ENCODE measurements at places on chromosomes 5 and 9. TPM values are rescaled to one million over a fixed set of nuclear protein-coding genes. Genes with fewer than 3 reads are reported as not detected.

Gene ZNG1F
- total RNA-seq: 2.8 TPM

Gene ZNF367
- 45.4 TPM for total RNA-seq

Gene MCTP1
- 15.9 TPM for total RNA-seq

Gene PKD2L2
- not detected for total RNA-seq

Gene RASEF
- 0.16 TPM for total RNA-seq

Gene RNF208
- total RNA-seq: not detected

Gene FYB1
- 0.34 TPM for total RNA-seq

Gene BRINP1
- not detected for total RNA-seq

Gene LHX3
- total RNA-seq: not detected

GRCh38 chr5:143051244-143052058, 281.3 kb downstream of the ARHGAP26 start:
- DNase-seq: no peak

GRCh38 chr9:129341171-129341986, 163.3 kb upstream of the IER5L start:
- no peak for DNase-seq

DNA sequence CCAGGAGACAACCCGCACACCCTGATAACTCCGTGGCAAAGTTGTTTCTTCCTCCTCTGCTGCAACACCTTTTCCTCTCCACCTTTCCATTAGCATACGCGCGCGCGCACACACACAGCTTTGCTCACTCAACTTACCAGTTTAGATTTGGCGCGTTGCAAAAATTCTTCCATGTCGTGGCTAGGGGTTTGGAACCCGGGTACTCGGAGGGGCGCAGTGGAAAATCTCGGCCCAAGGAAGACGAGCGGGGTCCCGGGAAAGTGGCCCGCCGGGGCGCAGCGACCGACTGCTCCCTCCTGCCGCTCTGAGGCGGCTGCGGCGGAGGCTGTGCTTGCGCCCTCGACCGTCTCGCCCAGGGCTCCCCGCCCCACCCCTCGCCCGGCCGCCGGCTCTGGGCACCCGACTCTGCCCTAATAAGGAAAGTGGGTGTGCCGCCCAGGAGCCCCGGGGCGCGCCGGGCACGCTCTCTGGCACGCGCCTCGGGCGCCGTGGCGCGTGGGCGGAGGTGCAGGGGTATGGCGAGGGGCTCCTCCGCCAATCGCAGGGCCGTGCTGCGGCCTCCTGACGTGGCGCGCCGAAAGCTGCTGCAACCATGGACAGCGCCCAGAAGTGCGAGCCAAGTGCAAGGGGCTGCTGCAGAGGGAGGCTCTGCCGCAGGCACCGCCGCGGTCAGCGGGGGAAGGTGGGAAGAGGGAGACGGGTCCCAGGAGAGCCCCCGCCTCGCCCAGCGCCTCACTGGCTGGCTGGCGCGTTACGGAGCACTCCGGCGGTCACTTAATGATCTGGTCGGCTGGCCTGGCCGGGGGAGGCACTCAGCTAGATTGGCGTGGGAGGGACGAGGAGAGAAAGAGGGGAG, at the start of gene PRUNE2:
TSS of gene PRUNE2 (minus strand) at position 324 of the 856 bp plus-strand sequence. CDS start at position 173, 151 bp downstream.
- peak; percentile 69 for DNase-seq

DNA sequence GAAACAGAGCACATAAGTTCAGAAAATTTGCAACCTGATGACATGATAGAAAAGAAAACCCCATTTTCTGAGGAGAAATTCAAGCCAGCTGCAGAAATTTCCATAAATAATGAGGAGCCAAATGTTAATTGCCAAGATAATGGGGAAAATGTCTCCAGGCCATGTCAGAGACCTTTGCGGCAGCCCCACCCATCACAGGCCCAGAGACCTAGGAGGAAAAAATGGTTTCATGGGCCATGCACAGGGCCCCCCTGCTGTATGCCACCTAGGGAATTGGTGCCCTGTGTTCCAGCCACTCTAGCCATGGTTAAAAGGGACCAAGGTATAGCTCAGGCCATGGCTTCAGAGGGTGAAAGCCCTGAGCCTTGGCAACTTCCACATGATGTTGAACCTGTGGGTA, 118.1 kb downstream of the NR2F1-AS1 start:
- DNase-seq: no peak

DNA sequence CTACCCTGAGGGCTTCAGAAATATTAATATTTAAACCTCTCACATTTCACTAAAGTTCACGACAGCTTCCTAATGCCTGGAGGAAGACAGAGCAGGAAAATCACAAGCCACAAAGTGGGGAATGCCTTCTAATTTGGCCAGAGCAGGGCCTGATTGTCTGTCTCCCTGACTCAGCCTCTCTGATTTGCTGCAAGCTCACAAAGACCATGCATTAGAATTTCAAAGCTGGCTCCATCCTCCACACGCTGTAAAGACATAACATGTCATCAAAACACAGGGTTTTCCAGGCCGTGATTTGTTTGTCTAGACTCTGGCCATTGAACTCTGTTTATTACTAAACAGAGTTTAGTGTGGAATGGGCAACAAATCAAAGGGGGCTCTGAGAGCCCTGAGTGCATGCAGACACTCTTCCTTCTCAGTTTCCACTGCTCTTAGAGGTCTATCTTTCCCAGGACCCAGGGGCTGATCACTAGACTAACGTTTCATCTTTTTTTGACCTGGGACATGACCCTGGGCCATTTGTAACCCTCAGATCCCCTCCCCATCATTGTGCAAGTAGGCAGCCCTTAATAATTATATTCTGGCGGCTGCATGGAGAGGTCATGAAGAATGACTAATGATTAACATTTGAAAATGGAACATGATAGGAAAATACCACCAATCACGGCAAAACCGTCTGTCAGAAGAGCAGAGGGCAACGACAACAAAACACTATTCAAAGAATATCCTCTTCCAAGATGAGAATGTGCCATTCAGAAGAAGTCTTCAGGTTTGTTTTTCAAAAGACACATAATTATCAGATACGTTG, 140.2 kb downstream of the ENC1 start:
- DNase-seq: no peak

- DNase-seq: peak; percentile 71
Observed at GRCh38 chr9:94802793-94803192, 76.3 kb downstream of the AOPEP start.

DNA sequence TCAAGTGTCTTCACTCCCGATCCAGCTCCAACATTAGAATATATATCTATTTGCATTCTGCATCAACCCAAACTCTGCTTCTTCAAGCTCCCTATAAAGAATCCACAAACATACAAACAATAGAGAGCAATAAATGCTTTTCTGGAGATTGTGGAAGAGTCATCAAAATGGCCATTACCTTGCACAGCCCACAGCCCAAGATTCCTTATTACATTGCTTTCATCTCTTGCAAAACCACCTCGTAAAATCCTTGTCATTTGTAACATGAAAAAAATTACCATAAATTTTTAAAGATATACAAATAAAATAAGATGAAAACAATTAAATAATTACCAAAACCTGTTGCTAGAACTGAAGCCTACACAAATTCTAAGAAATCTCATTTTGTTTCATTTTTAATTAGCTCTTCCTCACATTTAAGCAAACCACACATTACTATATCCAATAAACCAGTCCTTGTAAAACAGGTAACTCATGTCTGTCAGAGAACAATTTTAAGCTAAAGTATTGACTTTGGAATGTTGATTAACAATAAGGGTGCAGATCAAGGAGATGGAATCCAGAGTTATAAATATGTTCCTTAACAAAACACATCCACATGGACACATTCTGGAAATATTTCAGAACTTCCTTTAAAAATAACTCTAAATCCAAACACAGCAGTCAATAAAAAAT, 7.1 kb downstream of the SPINK9 start:
- no peak for DNase-seq

DNA sequence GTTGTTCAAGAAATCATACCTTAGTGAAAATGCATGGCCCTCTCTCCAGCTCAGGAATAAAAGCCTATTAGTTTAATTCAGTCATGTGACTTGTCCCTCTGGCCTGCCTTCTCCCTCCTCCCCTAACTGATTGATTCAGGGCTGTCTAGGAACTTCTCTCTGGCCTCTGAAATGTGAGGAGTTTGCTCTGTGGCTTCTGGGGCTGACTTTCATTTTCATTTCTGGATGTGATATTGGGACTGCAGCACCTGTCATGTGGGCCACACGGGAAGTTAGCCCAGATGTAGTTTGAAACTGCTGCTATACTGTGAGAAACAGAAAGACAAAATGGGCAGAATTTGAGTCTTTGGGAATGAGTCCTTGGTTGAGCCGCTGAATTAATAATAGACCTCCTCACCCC, 44.8 kb downstream of the PARP8 start:
- DNase-seq: no peak

GRCh38 chr9:101421653-101422065, 13.9 kb downstream of the ALDOB start:
- no peak for DNase-seq

DNA sequence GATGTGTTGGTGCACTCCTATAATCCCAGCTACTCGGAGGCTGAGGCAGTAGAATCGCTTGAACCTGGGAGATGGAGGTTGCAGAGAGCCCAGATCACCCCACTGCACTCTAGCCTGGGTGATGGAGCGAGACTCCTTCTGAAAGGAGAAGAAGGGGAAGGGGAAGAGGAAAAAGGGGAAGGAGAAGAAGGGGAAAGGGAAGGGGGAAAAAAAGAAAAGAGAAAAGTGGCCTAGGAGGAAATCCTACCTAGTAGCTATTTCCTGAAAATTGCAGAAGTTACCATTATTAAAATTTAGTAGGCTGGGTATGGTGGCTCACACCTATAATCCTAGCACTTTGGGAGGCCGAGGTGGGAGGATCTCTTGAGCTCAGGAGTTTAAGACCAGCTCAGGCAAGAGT, 67.4 kb downstream of the ARRDC3 start:
- DNase-seq: no peak

- DNase-seq: no peak
Observed at GRCh38 chr5:16685069-16685468, 68.3 kb upstream of the RETREG1 start.

DNA sequence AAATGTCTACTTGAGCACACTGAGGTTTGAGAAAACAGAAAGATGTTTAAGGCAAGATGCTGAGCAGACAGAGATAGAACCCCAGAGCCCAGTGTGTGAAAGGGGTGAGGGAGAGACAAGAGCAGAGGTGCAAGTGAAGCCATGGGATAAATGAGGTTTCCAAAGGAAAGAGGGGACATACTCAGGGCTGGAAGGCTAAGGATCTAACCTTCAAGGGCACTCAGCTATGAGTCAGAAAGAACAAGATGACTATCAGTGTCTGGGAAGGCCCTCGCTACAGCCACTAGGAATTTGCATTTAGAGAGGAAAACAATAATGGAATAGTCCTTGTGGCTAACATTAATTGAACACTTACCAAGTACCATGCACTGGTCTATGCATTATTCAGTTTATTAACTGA, 113.7 kb downstream of the HTR4 start:
- no peak for DNase-seq

DNA sequence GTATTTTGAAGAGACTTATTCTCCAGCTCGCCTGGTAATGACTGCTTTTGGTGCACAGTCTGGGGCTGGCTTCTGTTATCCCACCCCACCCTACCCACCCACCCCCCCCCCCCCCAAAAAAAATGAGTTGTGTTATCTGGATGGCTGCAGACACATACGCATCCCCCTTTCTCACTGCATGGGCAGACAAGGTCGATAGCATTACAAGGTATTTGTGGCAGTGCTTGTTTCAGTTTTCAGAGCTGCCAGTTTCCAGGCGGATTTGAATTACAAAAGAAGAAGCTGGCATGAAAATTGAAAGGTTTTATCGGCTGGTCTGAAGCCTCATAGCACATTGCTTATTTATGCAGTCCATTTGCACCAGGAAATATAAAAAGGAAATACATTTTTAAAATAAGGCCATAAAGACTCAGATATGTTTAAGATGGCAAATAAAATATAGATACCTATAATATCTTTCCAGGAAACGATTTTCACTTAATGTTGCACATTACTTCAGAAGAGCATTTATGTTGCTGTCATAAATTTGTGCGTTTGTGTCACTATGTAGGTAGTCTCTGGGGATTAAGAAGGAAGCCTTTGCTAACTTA, 85.1 kb upstream of the GRHPR start:
- DNase-seq: no peak

DNA sequence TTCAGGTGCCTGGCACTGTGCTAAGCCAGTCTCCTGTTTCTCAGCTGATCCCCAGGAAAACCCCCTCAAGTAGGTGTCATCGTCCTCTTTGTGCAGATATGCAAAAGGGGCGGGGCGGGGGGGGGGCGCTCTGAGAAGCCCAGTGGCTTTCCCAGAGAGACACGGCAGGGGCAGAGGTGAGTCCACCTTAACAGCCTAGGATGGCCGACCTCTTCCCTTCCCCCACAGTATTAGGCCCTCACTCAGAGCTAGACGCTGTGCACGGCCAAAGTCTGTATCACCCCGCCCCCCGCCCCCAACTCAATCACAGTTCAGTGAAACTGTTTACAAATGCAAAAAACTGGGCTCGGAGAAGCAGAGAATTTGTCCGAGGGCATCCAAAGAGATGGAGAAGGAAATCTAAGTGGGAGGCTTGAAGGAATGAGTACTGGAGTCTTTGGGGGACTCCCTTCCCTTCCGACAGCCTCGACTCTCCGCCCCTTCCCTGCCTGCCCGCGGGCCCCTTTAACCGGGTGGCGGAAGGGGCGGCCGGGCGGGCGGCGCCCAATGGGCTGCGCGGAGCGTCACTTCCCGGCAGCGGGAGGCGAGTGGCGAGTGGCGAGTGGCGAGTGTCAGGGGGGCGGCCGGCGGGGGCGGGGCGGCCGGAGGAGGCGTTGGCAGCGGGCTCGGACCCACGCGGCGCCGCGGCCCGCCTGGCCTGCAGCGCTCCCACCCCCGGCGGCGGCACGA, at the start of gene ERGIC1:
TSS of gene ERGIC1 (plus strand) at position 566 of the 729 bp plus-strand sequence. CDS start at position 729, 163 bp downstream.
- DNase-seq: peak; percentile 93

DNA sequence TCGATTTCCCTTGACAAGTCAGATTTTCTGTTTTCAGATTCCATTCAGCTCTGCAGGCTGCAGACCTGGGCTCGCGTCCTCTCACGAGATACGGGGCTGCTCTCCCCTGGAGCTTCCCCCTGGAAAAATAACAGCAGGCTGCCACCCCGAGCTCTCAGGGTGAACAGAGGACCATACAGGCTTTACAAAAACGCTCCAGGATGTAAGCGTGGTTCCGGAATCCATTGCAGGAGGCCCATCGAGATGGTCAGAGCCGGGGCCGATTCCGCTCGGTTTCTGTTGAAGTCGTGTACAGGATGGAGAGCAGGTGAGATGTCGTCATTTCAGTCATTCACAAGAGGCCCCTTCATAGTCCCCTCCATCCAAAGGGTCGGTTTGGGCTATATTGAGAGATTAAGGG, 297.7 kb upstream of the IRX4 start:
- DNase-seq: no peak

- no peak for DNase-seq
Observed at GRCh38 chr5:111229871-111230810, 6.0 kb downstream of the CAMK4 start.

GRCh38 chr5:16994565-16994964, 58.5 kb upstream of the MYO10 start:
- no peak for DNase-seq

DNA sequence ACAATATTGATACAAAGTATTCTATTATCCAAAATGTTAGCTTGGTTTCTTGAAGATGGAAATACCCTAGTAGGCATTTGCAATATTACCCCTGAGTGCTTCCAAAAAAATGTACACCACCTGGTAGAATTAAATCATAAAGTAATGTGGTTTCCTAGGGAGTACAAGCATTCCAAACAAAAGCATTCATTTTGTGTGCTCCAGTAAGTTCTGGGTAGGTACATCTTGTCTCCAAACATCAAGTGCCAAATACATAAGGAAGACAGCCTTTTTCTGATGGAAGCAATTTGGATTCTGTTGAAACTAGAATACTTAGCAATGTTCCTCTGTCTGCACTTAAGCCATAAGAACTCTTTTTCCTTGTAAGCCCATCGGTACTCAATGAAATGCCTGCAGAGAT, 73.1 kb upstream of the IL7R start:
- DNase-seq: no peak
